Progenitor cell of endocrine pancreas (in vitro differentiated cells): ENCODE measurements at places on chromosomes 2 and 18. TPM values are rescaled to one million over a fixed set of nuclear protein-coding genes. Genes with fewer than 3 reads are reported as not detected.

Gene SESTD1
- total RNA-seq: 101 and 108 TPM in 2 replicates

GRCh38 chr2:230949966-230950873 lies 25.2 kb upstream of the GPR55 start:
- no peak for DNase-seq

DNA sequence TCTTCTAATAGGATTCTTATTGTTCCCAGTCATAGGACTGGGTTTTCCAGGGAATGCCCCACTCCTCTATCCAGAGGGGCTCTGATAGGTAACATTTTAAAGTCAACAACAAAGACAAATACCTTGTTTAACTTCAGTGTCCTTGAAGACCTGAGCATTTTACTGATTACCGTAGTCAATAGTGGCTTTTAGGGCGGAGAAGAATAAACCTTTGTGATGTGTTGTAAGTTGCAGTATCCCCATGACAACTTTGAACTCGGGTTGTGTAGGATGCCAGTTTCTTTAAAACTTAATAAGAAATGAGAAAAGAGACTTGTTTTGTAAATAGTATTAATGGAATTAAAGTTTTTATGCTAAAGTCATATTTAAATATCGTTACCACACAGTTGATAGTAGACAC lies 6.0 kb downstream of the GATA6 start:
- no peak for DNase-seq

Gene ANKRD30B
- total RNA-seq: not detected in 2 replicates

DNA sequence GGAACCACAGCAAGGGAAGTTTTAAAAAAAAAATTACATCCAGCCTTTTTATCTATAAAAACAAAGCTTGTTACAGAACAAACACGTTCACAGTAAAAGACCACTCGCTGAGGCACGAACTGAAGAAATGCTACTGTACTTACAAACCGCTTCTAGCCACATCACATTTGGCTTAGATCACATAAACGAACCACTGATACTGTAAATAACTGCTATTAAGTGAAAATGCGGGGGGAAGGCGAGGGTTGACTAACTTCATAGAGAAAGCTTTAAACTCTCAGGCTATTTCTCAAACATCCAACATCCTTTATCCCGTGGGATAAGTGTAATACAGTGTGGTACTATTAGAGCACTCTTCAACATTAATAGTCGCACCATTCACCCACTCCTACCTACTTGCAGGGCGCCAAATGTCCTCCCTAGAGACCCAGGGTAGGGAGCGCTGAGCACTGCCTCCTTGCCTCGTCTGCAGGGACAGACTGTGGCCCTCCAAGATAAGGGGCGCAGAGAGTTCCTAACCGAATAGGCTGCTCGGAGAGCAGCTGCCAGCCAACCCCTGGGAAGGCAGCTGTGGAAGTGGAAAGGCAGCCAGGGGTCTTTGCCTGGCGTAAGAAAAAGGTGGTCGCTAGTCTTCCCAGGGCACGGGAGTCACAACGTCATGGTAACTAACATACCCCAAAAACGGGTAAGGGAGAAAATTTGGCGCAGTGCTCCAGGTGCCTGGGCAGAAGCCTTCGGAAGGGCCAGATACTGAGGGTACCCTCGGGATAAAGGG lies 854 bp downstream of the GPR155 start:
- no peak for DNase-seq

Gene BUB1
- 25.4 and 26.8 TPM in 2 replicates for total RNA-seq

DNA sequence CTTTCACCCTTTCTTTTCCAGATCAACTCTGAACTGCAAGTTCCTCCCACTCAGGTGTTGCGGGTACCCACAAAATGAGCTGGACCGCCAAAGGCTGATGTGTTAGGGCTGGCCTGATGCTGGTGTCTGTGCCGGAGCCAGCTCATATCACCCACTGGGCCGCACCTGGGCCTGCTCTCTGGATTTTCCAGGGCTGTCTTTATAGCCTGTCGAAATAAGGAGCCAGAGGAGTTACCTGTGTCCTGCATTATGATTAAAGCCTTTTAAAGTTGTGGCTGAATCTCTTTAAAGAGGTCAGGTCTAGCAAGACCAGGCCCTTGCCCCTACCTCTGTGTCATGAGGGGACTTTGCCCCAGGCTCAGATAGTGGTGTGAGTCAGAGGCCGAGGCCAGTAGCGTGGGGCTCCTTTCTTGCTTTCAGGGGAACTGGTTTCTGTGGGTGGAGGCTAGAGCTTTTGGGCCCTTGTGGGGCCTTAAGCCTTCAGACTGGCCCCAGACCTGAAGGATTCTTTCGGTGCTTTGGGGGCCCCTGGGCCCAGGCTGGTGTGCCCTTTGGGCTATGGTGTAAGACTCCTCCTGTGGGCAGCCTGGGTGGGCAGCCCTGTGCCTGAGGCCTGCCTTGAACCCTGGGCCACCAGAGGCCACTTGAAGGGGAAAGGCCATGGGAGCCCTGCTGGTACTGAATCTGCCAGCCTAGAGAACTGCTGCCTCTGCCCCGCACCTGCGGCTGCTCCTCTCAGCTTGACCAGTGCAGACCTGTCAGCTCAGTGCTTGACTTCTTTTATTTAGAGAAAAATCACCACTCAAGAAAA lies 21.3 kb downstream of the OTOF start:
- no peak for DNase-seq

DNA sequence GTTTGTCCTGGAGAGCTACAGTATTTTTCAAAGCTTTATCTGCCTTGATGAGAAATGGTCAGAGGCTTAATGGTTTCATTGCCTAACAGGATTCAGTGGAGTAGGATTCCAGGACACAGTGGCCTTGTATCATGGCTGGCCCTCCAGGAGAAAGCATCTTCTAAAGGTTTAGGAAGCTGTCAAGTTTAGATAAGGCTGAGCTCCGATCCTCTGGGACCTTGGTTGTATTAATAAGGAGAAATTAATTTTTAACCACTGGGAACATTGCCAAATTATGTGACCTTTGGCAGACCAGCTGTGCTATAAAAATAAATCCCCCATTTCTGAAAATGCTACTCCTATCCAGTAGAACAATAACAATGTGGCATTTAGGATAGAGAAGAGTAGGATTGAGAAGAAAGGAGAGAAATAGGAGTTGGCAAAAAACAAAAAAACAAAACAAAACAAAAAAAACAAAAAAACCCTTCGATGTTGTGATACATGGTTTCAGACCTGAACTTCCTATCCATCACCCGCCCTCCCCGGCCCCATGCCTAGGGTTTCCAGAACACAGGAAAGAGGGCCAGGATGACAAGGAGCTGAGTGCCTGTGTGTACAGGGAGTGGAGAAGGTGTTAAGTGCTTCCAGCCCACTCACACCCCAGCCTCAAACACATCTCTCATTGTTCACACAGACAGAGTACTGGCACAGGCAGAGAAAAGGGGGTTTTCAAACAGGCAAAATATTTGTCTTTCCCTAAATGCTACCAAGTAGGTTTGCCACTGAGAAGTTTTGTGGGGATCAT lies 6.3 kb downstream of the NRP2 start:
- no peak for DNase-seq

DNA sequence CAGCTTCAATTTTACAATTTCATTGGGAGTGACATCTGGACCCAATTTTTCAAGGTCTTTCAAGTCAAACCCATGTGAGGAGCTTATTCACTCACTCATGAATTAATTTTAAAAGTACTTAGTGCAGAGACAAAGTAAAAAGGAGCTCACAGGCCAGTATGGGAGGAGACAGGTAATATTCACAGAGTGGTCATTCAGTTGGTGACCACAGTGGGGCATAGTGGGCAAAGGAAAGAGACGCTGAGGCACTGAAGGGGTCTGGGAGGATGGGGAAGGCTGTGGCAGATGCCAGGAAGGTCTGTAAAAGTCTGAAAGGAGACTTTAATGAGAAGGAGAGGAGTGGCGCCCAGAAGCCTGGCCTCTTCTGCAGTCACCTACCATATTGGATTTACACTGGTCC lies 76.0 kb downstream of the CD8B2 start:
- no peak for DNase-seq

DNA sequence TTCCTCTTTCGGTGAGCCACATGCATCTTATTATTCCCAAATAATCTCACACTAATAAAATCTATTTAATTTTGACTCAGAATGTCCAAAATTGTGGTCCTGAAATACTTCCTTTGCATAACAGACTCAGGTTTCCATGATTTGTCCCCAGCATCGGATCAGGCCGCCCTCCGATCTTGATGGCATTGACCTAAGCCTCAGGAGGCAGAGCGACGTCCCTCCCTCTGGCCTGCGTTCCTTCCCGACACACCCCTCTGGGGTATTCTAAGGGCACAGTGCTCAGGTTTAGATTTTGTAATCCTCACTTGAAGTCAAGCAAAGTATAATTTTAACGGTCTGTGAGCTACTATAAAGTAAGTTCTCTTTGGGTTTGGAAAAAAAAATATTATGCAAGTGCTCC lies 857.7 kb downstream of the GALR1 start:
- DNase-seq: no peak

Gene DLGAP1
- total RNA-seq: 16.7 and 18.3 TPM in 2 replicates

Gene KCNIP3
- 4.3 and 6.3 TPM in 2 replicates for total RNA-seq

DNA sequence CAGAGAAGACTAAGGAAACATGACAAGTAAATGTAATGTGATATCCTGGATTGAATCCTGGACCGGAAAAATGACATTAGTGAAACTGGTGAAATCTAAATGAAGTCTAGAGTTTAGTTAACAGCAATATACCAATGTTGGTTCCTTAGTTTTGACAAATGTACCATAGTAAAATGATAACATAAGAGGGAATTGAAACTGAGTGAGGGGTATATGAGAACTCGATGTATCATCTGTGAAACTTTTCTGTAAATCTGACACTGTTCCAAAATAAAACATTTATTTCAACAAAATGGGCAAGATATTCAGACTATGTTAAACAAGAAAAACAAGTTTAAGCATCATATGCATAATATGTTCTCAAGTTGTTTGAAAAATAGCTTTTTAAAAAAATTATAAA lies 63.8 kb downstream of the OLA1 start:
- DNase-seq: no peak

GRCh38 chr2:136281281-136282114 lies 163.5 kb upstream of the CXCR4 start:
- DNase-seq: no peak

GRCh38 chr18:58394046-58394445 lies 234.8 kb downstream of the ALPK2 start:
- DNase-seq: no peak

Gene PLB1
- total RNA-seq: 0.65 and 0.78 TPM in 2 replicates

DNA sequence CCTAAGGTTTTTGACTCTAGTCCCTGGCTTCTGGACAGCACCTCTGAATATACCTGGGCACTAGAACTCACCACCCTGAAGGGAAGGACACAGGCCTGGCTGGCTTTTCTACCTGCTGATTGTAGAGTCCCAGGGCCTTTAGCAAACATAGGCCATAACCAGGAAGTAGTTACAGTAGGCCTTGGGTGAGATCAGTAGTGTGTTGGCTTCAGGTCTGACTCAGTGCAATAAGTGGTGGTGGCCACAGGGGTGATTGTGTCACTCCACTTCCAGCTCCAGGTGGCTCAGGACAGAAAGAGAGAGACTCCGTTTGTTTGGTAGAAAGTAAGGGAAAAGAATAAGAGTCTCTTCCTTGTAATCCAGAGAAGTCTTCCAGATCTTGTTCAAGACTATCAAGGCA lies 101.7 kb upstream of the LGALSL start:
- no peak for DNase-seq

- DNase-seq: no peak
These were observed 128.8 kb downstream of the THSD7B start for GRCh38 chr2:136894007-136894634.

- DNase-seq: no peak
These were observed 6.2 kb upstream of the GDF7 start for GRCh38 chr2:20660506-20661420.

- no peak for DNase-seq
These were observed 158.0 kb upstream of the RAB6C start for GRCh38 chr2:129821445-129821844.

DNA sequence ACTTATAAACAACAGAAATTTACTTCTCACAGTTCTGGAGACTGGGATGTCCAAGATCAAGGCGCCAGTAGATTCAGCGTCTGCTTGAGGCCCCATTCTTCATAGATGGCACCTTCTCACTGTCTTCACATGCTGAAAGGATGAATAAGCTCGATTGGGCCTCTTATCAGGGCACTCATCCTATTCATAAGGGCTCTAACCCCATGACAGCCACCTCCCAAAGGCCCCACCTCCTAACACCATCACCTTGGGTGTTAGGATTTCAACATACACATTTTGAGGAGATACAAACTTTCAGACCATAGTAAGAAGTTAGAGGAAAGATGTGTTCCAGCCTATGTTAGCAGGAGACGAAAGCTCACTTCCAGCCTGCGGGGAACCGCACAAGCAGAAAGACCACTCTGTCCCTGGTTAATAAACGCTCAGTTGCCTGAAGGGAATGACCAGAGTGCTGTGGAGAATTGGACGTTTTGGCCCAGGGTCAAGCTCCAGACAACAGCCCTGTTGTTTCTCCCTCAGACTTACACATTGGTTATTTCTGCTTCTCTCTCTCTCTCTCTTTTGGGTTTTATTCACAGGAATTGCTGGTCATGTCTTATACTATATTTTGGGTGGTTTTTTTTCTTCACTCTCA lies 90.3 kb downstream of the MAPRE2 start:
- DNase-seq: no peak

DNA sequence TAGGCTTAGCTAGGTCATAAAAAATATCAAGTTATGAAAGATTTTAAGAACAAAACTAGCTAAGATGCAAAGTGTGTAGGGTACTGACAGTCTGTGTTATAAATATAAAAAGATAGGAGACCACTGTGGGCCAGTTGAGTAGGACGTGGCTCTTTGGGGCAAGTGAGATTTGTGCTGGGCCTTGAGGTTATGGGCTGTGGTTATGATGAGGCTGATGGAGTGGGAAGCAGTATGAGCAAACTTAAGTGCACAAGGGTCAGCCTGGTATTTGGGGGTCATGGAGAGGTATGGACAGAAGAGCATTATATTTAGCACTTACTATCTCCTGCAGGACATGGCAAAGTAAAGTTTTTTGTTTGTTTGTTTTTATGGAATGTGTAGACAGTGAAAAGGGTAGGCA lies 70.1 kb downstream of the SETBP1 start:
- no peak for DNase-seq

- no peak for DNase-seq
These were observed 8.5 kb downstream of the RAB17 start for GRCh38 chr2:237581751-237582746.

Gene AQP12B
- total RNA-seq: not detected in 2 replicates

GRCh38 chr2:144324446-144325045 lies 195.4 kb downstream of the ZEB2 start:
- no peak for DNase-seq

GRCh38 chr2:3563521-3563976 lies 5.4 kb upstream of the RNASEH1 start:
- DNase-seq: no peak

- DNase-seq: no peak
These were observed 35.4 kb downstream of the PGAP1 start for GRCh38 chr2:196891136-196891535.
